Transverse colon (tissue), 4 donors: ENCODE measurements at places on chromosomes 16 and 17. TPM values are rescaled to one million over a fixed set of nuclear protein-coding genes. Genes with fewer than 3 reads are reported as not detected.
A peak's percentile ranks its signal among the peaks of the same experiment; 100 is the strongest.

The TBC1D3H gene
- not detected for total RNA-seq

The USP36 gene
- 89.8 TPM for total RNA-seq

The UNKL gene
- total RNA-seq = 86.4 TPM

The NOG gene
- total RNA-seq = not detected

GRCh38 chr16:13886608-13887007, 33.3 kb upstream of the ERCC4 start:
- DNase-seq = no peak
- H3K36me3 ChIP-seq = no peaks in the 10 kb centered on the region
- H3K27me3 ChIP-seq = no peaks in the 10 kb centered on the region
- no peaks in the 10 kb centered on the region for H3K4me1 ChIP-seq
- H3K27ac ChIP-seq = no peak overlapping the region

DNA sequence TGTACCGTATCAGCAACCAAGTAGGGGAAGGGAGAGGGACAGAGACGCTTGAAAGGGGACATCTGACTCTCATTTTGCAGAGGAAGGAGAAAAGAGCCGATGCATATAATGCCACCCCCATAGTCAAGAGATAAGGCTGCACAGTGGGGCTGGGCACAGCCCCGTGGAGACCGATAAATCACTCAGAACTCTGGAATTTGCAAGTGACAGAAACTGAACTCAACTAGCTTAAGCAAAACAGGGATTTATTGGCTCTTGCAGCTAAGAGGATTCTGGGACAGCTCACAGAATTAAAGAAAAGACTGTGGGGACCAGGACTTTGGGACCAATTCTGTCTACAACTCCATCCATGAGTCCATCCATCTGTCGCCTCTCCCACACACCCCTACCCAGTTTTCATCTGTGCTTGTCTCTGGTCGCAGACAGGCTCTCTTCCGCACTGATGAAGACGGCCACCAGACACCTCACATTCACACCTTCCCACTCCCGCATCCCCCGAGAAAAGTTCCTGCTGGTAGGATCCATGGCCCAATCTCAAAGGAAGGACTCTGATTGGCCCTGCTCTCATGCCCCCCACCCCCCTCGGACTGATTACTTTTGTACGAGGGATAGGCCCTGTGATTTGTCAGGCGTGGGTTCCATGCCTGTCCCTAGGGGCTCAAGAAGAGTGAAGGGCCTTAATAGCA, 105.9 kb upstream of the RPL38 start:
- H3K36me3 ChIP-seq = no peaks in the 10 kb centered on the region
- peaks cover 18% of the 10 kb centered on the region for H3K27me3 ChIP-seq
- no peaks in the 10 kb centered on the region for H3K4me1 ChIP-seq
- no peak for DNase-seq

DNA sequence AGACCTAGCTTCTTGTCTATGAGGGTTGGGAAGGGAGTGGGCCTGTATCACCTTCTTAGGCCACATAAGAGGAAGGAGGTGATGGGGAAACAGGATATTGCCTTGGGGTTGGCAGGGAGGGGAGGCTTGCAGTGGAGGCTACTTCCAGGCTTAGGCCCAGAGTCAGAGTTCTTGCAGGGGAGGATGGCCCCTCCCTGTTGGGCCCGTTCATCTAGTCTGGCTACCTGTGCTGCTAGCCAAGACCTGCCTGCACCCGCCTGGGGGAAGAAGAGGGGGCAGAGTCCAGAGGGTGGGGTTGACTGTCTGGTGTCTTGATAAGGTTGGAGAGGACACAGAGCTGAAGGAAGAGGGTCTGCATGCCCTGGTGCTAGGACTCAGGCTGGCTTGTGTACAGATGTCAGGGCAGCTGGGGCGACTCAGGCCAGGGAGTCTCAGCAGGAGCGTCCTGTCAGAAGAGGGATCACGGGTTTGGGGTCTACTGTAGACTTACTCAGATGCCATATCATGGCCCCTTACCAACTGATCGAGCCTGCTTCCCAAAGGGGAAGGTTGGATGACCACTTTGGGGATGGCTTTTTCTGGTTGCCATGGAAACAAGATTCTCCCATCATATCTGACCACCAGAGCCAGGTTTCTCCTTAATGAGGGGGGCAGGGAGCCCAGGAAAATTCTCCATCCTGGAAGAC, 5.3 kb downstream of the KDM6B start:
- H3K4me1 ChIP-seq = peaks cover 52% of the 10 kb centered on the region
- H3K4me3 ChIP-seq = no peak overlapping the region
- H3K27ac ChIP-seq = peak overlapping the region; percentile 99

GRCh38 chr16:8137606-8138005, 452.7 kb downstream of the TMEM114 start:
- H3K27me3 ChIP-seq = no peaks in the 10 kb centered on the region
- H3K4me3 ChIP-seq = no peak overlapping the region
- H3K4me1 ChIP-seq = no peaks in the 10 kb centered on the region

GRCh38 chr16:60346256-60346655, 1612.1 kb upstream of the GOT2 start:
- no peak overlapping the region for H3K27ac ChIP-seq
- H3K36me3 ChIP-seq = no peaks in the 10 kb centered on the region
- no peak overlapping the region for H3K4me3 ChIP-seq
